ENCODE measurements at places on chromosomes 7 and 10.
A peak's percentile ranks its signal among the peaks of the same experiment; 100 is the strongest.

- no peak for DNase-seq
Observed at GRCh38 chr7:98917331-98917730, 39.0 kb downstream of the TRRAP start.

DNA sequence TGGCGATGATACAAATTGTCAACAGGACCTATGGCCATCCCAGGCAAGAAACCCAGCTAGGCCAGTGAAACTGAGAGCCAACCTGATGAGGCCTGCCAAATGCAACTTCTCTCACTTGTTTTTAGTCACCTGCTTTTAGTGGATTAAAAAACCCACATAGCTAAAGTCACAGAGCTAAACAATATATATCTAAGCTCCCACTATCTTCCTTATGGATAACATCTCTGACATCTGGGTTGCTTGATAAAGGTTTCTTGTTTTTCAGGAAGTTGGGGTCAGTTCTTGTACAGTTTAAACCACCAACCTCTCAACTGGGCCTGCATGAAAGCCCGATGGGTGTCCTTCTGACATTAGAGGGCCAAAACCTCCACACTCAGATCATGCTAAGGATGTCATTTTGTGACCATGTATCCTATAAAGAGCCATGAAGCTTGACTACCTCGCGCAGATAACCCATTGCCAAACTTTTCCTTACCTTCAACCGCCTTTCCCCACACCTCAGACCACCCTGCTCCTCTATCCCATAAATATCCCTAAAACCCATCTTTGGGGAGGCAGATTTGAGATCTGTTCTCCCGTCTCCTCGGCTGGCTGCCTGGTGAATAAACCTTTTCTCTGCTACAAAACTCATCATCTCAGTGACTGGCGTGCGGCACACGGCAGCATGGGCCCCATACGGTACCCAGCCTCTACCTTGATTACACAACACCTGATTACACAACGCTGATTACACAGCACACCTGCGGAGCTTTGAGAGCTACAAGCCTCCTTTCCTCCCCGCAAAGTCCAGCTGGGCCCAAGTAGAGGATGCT lies 797 bp upstream of the STMP1 start:
- DNase-seq, result no peak

- no peak for DNase-seq
Observed at GRCh38 chr7:31108097-31108657, 56.1 kb downstream of the ADCYAP1R1 start.

DNA sequence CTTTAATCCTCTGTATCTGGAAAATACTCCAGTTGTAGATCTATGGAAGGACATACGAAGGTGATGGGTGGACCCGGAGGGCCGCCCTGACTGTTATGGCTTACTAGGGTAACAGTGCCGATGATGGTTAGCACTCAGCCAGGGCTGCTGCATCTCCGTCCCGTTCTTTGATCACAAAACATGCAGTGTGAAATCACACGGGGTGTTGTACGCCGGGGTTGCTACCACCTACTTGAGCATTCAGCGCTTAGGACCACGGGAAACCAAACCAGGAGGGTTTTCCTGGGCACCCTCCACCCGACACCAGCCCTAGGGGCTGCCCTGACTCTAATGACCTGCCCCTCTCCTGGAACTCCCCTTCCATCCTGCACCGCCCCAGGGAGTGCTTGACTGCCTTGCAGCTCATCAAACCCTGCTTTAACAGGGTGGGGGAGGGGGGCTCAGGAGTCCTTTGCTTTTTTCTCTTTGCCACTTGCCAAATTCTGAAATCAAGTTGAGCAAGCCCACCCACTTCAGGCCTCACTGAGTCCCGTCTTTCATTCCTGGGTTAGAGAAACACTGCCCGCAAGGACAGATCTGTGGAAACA lies 20.4 kb downstream of the ZNF775 start:
- DNase-seq, result no peak

GRCh38 chr7:116585967-116586366 lies 61.1 kb downstream of the CAV1 start:
- DNase-seq, result no peak

DNA sequence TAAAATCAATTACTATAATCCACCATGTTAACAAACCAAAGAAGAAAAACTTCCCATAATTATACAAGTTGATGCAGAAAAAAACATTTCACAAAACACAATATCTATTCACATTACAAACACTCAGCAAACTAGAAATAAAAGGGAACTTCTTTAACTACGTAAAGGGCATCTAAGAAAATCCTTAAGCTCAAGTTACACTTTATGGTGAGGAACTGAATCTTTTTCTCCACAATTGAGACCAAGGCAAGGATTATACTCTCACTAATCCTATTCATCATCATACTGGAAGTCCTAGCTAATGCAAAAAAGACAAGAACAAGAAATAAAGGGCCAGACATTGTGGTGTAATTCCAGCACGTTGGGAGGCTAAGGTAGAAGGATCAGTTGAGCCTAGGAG lies 159.9 kb downstream of the ZNF365 start:
- DNase-seq, result no peak

- DNase-seq, result no peak
Observed at GRCh38 chr10:54722075-54722474, 79.0 kb downstream of the PCDH15 start.

- DNase-seq, result peak; percentile 38
Observed at GRCh38 chr7:12423355-12423996, 19.8 kb upstream of the VWDE start.

GRCh38 chr10:96261930-96262329 lies 9.4 kb downstream of the BLNK start:
- DNase-seq, result no peak

GRCh38 chr10:44404741-44405437 lies 20.0 kb upstream of the CXCL12 start:
- no peak for DNase-seq

GRCh38 chr10:101466016-101466912 lies 112.3 kb downstream of the BTRC start:
- DNase-seq, result no peak

GRCh38 chr10:15451137-15452094 lies 80.3 kb upstream of the FAM171A1 start:
- DNase-seq, result no peak

- DNase-seq, result no peak
Observed at GRCh38 chr7:121352323-121352722, 23.5 kb downstream of the WNT16 start.

DNA sequence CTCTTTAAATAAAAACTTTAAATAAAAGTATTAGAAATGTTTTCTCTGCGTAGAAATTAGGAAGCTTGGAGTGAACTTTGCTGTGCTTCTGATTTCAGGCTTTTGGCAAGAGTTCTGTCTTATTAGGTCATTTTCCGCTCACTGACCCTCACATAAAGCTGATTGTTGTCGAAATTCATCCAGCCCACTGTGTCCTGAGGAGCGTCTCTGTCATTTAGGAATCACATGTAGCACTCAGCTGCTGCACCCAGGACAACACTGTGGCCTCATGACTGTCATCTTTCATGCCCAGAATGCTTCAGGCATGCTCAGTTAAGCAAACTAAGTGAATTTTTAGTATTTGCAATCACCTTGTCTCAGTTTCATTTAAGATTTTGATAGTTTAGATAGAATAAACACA lies 57.8 kb upstream of the MSRB2 start:
- no peak for DNase-seq

DNA sequence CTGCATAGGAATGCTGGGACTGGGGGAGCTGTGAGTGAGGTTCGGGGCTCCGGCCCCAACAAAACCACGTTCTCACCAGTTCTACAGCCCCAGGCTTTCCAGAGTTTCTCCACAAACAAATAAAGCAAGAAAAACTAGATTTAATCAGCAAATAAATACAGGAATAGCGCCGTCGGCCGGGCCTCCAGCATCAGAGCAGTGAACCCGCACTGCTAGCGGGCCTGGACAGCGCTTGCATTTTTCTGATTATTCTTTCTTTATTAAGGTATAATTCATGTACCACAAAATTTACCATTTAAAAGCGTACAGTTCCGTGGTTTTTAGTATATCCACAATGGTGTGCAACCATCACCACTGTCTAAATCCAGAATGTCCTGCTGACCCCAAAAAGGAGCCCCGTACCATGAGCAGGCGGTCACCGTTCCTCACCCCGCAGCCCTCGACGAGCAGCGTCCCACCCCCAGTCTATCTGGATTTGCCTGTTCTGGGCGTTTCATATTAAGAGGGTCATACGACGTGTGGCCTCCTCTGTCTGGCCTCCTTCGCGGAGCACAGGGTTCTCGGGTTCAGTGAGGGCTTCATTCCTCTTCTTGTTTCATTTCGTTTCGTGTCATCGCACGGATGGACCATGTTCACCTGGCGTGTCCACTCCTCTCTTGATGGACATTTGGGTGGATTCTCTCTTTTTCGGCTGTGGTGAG lies 35.5 kb upstream of the FOXL3 start:
- no peak for DNase-seq

- DNase-seq, result no peak
Observed at GRCh38 chr7:148626828-148627227, 36.3 kb downstream of the C7orf33 start.

DNA sequence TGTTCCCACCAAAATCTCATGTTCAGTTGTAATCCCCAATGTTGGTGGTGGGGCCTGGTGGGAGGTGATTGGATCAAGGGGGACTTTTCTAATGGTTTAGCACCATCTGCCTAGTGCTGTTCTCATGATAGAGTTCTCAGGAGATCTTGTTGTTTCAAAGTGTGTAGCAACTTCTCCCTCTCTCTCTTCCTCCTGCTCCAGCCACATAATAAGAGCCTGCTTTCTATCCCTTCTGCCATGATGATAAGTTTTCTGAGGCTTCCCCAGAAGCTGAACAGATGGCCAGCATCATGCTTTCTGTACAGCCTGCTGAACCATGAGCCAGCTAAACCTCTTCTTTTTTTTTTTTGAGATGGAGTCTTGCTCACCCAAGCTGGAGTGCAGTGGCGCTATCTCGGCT lies 910.6 kb downstream of the KCNMA1 start:
- no peak for DNase-seq

DNA sequence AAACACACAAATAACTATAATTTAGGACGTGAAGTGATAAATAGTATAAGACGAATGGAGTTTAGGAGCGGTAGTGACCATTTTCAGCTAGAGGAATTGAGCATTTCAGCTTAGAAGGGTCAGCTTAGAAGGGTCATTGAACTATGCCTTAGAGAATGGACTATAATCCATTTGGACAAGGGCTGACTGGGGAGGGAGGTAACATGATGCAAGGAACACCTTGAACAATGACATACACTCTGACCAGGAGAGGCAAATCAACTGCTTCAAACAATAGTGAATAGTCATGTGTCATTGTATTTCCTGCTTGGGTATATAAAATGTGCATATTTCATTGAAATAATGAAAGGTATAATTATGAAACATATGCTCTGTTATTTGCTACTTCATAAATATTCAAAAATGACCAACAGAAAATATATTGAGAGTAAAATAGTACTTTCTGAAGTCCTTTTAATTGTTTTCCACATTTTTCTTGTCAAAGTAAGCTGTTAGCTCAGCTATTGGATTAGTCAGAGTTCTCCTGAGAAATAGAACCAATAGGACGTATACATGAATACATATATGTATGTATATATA lies 40.5 kb upstream of the WASL start:
- DNase-seq, result no peak

DNA sequence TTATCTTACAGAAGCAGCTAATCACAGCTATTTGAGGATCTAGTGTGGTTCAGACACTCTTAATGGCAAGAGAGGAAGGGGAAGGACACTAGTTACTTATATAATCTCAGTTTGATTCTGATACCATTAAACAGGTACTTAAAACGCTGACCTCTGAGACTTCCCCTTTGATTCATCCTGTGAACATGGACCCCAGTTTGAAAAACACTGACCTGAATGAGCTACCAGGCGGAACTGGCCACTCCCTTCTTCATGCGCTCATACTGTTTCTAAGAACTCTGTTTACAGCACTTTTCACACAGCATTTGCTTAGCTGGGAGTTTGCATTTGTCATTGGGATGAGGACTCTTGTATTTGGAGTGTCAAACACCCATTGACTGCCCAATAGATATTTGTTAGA lies 45.7 kb downstream of the BEND7 start:
- no peak for DNase-seq

DNA sequence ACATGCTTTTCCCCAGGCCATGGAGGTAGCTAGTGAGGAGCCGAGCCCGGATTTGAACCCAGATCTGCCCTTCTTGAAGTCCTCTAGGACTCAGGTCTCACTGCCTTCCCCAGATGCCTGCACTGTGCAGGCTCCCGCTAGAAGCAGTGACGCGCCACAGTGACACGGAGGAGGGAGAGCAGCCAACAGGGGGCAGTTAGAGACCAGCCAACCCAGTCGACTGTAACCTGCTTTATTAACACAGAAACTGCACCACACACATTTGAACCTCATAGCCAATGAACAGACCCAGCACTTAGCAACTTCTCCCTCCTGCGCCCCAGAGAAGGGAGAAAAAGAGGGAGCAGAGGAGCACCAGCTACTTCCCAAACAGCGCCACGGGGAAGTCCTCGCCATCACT lies 27.4 kb downstream of the PILRA start:
- no peak for DNase-seq

DNA sequence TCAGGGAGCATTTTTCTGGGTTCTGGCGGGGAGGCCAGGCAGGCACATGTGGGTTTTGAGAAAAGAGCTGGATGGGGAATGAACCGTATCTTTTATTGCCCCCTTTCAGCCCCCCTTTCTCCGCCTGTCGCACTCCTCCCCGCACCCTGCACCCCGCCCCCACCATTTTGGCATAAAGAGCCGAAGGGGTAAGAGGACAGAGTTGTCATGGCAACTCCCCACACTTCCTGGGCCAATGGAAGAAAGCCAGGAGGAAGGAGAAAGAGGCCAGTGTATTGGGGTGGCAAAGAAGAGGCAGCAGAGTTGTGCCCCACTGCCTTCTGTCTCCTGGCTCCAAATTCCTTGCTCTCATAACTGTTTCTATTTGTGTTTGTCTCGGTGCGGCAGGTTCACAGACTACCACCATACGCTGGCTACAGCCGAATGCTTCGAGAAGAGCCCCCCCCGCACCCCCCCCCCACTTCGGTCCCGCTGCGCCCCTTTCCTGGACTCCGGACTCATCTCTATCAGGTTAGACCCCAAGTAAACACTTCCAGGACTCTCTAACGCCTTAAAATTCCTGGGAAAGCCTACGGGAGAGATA lies 3.4 kb downstream of the KCNIP2 start:
- no peak for DNase-seq

DNA sequence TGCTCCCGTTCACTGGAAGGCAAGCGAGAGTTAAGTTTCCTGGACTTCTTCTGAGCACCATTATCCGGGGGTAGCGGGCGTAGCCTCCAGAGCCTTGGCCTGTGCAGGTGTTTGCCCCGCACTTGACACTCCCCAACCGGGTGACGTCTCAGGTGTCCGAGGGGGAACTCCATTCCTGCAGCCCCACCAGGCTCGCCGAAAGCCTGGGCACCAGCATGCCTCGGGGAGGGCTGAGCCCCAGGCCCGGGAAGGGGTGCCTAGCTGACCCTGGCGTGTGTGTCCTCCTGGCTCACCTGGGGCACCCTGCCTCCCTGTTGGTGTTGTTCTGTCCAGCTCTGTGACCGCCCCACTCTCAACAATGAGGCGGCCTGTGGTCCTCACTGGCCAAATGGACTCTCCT lies 109.4 kb upstream of the GPR26 start:
- no peak for DNase-seq

DNA sequence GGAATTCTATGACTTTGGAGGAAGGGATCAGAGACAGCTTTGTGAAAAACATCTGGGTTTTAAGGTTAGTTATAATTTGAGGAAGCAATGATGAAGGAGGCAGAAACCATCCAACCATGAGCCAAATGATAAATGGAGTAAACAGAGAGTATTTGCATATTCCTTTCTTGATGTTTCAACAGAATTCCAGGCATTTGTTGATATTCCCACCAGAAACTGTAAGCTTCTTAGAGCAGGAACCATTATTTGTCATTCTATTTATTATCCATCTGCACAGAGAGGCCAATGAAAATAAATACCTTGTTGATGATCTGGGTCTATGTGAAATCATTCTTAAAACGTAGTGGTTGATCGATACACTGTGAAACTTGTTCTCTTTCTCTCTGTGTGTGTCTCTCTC lies 715.3 kb downstream of the INHBA start:
- no peak for DNase-seq
